ENCODE measurements at places on chromosomes 6 and 20.
A peak's percentile ranks its signal among the peaks of the same experiment; 100 is the strongest.

DNA sequence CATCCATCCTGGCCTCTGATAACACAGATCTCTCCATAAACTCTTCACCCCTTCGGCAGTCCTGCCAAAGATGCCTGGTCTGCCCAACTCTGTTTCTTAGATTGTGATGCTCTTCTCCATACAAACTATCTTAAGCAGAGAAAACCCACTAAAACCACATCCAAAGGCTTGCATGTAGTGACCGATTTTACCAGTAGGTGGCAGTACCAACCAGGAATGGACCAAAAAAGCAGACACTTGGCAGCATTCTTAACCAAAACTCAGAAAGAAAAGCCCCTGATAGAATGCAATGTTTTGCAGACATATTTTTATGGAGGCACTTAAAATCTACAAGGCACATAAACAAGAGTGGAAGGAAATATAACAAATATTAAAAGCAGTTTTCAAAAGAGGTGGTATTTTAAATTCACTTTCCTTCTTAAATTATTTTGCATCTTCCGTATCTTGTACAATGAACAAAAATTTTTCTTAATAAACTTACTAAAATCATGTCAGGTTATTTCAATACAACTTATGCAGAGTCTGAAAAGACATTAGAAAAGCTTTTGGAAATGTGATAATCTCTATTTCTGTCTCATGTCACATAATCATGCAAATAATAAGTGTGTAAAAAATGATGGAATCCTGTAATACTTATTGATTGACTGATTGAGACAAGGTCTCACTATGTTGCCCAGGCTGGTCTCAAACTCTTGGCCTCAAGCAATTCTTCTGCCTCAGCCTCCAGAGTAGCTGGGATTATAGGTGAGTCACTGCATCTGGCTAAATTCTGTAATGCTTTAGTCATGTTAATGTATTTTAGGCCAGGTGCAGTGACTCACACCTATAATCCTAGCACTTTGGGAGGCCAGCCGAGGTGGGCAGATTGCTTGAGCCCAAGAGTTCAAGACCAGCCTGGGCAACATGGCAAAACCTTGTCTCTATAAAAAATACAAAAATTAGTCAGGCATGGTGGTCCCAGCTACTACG lies 29.4 kb downstream of the LRP11 start:
- peak; percentile 68 for DNase-seq

- DNase-seq: no peak
Observed at GRCh38 chr20:42915081-42915480, 274.6 kb downstream of the PTPRT start.

DNA sequence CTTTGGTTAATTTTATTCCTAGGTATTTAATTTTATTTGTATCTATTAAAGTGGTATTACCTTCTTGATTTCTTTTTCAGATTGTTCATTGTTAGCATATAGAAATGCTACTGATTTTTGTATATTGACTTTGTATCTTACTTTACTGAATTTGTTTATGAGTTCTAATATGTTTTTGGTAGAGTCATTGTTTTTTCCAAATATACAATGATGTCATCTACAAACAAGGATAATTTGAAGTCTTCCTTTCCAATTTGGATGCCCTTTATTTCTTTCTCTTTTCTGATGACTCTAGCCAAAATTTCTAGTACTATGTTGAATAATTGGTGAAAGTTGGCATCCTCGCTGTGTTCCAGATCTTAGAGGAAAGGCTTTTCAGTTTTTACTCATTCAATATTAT lies 43.0 kb upstream of the HMGCLL1 start:
- DNase-seq: no peak

DNA sequence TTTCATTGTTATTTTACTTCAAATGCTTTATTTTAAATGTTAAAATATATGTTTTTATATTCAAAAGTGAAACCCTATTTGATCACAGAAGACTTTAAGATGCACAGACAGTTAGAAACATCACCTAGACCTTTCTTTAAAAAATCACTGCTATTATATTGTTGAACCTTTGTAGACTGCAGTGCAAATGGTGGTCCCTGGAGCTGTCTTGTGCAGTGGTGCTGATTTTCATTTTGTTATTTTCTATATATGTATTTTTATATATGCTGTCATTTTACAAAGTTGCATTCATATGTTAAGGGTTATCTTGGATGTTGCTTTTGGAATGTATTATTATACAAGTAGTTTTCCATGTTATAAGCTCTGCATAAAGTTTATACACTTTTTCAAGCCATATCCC lies 18.7 kb upstream of the HLA-B start:
- no peak for DNase-seq

DNA sequence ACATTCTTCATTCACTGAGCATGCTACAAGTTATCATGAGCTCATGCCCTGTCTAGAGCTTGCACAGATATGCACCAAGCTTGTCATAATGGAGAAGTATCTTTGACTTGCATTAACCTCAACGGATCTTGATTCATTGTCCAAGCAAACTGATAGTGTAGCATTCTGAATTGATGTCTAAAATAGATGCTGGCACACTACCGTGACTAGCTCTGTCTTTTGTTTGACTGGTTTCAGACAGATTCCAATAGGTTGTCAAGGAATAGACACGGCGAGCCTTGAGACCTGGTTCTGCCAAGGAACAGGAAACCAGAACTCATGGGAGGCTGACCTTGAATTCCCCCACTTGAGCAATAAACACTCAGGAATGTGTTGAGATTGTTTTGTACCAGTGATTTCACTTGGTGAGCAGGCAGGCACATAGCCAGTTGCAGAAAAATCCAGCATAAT lies 1153.1 kb upstream of the GJE1 start:
- no peak for DNase-seq

- DNase-seq: no peak
Observed at GRCh38 chr6:89360415-89360999, 8.0 kb upstream of the UBE2J1 start.

DNA sequence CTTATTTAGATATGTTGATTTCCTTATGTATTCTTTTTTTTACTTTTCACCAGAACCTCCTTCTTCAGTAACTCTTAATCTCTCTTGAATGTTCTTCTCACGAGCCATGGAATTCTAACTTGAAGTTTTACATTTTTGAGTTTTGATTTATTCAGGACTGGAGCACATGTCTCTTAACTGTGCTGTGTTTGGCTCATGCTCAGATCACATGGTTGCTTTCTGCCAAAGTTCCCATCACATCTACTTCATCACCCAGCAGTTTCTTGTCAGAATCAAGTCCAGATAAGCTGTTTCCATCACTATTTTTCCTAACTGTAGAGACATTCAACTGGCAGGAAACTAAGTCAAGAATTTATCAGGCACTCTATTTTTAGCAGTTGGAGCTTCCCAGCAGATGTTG lies 31.7 kb downstream of the SLC35A1 start:
- no peak for DNase-seq

GRCh38 chr6:85449818-85450759 lies at the start of gene NT5E:
NT5E (plus strand) TSS chr6:85450083; CDS start chr6:85450140, 57 bp downstream.
- DNase-seq: peak; percentile 73

- DNase-seq: no peak
Observed at GRCh38 chr20:62220666-62221568, 839 bp upstream of the HRH3 start.

DNA sequence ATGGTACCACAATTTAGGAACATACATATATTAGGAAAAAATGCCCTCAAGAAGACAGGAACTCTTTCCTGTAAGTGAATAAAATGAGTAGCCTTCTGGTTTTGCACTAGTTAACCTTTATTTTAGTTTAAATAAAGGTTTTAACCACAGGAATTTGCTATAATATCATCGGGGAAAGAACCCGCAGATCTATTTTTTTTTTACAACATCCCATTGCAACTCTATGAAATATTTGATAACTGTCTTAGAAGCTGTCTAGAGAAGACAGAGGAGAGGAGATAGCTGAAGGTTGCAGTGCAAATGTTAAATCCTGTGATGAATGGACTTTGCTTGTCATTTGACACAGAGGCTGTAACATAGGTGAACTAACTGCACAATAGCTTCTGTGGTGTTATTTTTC lies 69.5 kb downstream of the TINAG start:
- no peak for DNase-seq

- no peak for DNase-seq
Observed at GRCh38 chr6:56246881-56247653, at the start of gene COL21A1. COL21A1 (minus strand) TSS chr6:56247580; CDS start chr6:56182618, 64,962 bp downstream.

- no peak for DNase-seq
Observed at GRCh38 chr6:163468738-163469137, 54.2 kb downstream of the QKI start.

GRCh38 chr6:73134588-73134987 lies 90.7 kb downstream of the KHDC1L start:
- DNase-seq: peak; percentile 11

GRCh38 chr6:73984571-73985210 lies 288.7 kb downstream of the CD109 start:
- DNase-seq: no peak

DNA sequence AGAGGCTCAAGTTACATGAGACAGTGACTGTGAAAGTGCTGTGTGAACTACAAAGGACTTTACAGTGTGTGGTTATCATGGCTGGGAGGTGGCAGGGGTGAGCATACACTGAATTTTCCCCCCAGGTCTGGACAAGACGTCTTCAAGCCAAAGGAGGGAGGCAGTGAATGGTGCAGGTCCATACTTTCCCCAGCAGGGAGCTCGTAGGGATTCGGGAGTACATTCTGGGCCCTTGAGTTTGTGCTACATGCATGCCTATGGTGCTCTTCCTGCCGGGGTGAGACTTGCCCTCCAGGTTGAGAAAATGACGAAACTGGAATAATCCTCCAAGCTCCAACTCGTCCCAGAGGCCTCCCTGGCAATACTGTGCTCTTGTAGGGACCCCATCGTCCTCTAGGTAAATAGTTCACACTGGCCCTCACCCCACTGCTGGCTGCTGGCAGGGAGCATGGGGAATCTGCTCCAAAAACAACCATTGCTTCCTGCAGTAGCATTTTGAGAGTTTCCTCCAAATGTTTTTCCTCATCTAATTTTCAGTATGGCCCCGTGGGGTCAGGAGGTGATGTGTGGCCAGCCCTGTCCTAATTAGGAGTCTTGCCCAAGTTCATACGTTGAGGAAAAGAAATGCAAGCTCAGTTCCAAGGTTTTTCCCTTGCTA lies 57.6 kb downstream of the ZNF831 start:
- DNase-seq: no peak

- DNase-seq: no peak
Observed at GRCh38 chr20:16445482-16445881, 127.8 kb downstream of the KIF16B start.

GRCh38 chr6:169365567-169366257 lies 112.1 kb upstream of the THBS2 start:
- DNase-seq: no peak

DNA sequence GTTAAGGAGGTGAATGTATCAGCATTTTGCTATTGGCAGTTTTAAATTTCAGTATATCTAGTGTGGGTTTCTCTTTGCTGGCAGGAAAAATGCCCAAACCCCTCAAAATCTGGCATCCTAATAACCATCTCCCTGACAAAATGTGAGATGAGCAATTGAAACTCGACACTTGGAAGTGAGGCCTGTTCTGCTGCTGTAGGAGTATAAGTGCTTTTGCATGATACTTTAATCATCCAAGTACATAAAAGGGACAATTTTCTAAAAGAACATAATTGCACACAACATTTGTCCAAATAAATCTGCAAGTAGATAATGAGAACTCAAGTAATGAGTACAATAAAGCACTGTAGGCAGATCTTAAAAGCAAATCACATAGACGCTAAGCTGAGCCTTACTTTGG lies 36.5 kb downstream of the LAMP5 start:
- no peak for DNase-seq

DNA sequence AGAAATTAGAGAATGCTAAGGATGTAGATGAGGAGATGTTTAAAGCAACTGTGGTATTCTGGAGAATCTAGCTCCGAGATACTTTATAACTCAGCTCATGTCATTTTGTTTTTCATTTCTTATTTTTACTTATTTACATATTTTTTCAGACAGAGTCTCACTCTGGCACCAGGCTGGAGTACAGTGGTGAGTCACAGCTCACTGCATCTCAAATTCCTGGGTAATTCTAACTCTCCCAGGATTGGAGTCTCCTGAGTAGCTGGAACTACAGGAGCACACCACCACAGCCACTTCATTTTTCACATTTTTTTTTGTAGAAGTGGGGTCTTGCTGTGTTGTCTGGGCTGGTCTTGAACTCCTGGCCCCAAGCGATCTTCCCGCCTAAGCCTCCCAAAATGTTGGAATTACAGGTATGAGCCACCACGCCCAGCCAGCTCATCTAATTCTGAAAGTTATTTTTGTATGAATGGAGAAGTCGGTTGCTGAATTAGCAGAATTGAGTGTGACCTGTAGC lies 94.3 kb upstream of the FAM8A1 start:
- DNase-seq: no peak

- DNase-seq: no peak
Observed at GRCh38 chr20:1478566-1478965, 11.9 kb upstream of the NSFL1C start.

Measured in stimulated activated naive CD8-positive, alpha-beta T cell treated with anti-CD3 and anti-CD28 coated beads, Interleukin-15, amount 100 ng/mL, for 72 hours (primary cell).